ENCODE measurements at places on chromosomes 1 and 21.

- DNase-seq = no peak
Observed at GRCh38 chr1:18316764-18317163, 164.0 kb upstream of the KLHDC7A start.

DNA sequence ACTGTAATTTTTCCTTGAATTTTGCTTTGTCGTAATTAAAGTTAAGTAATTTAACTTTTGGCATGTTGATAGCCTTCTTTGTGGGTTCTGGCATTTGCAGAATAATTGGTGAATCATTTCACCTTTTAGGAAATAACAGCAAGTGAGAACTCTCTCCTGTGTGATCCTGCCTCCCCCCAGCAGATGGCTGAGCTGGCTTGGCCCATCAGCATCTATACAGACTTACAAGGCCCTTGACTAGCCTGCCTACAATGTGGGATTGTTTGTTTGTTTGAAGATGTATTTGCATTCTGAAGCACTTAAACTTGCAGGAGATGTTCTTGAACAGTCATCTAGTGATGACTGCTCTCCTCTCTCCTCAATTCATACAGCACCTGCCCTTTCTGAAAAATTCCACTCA is 55.9 kb downstream of the MACO1 start:
- DNase-seq = peak; percentile 81

DNA sequence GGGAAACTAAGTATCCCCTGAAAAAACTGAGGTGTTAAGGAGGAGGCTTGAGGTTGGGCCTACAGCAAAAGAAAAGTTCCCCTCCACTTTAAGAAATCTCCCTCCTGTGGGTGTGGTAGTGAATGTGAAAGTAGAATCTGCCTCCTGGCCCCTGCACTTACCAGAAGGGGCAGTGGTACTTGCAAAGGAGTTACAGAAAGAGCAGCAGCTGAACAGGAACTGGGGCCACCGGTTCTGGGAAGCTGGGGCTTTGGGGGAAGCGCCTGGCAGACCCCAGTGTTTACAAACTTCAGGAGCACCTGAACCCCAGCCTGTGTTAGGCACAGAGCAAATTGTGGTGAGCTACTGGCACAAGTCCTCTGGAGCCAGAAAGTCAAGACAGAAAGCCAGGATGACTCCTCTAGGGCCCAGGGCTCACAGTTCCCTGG is 250.2 kb upstream of the FGGY start:
- no peak for DNase-seq

GRCh38 chr21:32248571-32249461 is 30.0 kb downstream of the MIS18A start:
- no peak for DNase-seq

- DNase-seq = no peak
Observed at GRCh38 chr1:215526147-215526845, 40.8 kb upstream of the KCTD3 start.

GRCh38 chr1:119298687-119299303 is 69.8 kb upstream of the HAO2 start:
- no peak for DNase-seq

GRCh38 chr1:179831225-179831624 is 46.4 kb downstream of the TOR1AIP2 start:
- DNase-seq = no peak

DNA sequence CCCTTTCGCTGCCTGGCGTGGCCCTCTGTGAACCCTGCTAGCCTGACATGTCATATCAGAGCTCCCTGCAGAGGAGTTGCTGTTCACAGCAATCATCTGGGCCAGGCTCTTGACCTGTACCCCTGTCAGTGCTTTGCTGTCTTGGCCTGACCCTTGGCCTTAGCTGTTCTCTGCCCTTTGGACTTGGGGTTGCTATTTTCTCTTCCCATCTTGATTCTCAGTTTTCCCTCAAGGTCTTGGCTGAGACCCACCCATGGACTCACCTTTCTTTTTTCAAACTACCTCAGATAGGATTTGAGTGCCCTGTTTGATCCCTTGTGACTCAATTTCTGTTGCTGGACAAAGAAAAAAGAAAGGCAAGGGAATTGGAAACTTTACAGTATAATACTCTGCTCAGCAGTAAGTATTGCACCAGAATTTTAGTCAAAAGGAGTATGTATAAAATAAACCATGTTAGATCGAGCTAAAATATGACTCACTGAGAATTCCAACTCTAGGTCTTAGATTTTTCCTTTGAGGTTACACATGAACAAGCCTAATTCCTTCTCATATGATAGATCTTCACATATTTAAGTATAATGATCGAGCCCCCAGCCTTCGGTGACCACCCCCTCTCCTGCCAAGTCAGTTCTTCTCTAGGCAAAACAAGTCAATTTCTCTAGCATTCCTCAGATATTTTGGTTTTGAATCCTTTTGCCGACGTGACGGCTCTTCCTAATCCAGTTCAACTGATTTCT is 110.5 kb downstream of the NGF start:
- no peak for DNase-seq

- no peak for DNase-seq
Observed at GRCh38 chr21:31629972-31630711, 29.4 kb upstream of the SOD1 start.

DNA sequence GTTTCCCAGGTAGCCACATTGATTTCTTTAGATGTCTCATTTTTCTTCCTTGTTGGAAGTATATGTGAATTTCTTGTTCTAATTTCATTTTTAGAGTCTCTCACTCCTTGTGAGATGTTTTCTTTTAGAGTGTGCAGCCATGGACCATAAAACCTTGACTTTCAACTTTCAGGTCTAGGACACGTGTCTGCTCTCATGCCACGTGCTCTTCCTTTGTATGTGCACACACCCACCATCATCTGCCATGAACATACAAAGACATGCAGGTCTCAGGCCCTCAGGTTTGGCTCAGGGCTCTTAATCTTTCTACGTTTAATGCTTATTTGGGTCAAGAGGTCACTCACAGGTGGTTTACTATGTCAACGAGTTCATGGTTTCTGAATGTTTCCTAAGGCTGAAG is 70.6 kb downstream of the DDX20 start:
- no peak for DNase-seq

GRCh38 chr1:22264464-22265341 is 121.8 kb upstream of the WNT4 start:
- no peak for DNase-seq

DNA sequence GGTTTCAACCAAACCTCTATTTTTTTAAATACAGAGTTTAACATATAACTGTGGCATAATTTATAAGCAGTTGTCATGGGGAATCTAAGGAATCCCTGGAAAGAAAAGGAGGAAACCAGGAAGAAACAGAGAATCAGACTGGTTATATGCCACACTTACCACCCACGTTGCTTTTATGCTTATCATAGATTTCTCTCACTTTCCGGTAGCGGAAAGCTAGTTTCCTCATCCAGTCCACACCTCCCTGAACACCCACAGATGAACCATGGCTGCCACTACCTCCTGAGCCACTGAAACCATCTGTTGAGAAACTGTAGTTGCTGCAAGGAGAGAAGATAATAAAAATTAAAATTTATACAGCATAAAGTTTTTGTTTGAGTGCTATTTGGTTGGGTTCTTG is 33.5 kb downstream of the XKR8 start:
- no peak for DNase-seq

DNA sequence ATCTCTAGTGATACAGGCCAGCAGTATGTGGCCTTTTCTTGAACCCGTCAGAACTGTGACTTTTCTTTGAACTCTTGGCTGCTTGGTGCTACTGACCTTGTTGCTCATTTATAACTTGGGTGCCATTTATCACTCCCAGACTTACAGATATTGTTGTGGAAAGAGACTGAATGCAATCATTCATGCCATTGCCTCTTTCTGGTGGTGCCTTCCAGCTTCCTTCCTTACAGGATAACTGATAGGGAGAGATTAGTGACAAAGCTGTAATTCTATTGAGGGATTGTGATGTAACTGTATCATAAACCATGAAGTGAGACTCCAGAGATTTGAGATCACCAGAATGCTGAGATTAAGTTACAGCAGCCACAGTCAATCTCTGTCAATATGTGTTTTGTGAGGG is 256.5 kb downstream of the USP25 start:
- no peak for DNase-seq

- no peak for DNase-seq
Observed at GRCh38 chr1:116119876-116120275, 8.7 kb downstream of the MAB21L3 start.

- DNase-seq = no peak
Observed at GRCh38 chr21:35291034-35291433, 241.9 kb upstream of the RUNX1 start.

DNA sequence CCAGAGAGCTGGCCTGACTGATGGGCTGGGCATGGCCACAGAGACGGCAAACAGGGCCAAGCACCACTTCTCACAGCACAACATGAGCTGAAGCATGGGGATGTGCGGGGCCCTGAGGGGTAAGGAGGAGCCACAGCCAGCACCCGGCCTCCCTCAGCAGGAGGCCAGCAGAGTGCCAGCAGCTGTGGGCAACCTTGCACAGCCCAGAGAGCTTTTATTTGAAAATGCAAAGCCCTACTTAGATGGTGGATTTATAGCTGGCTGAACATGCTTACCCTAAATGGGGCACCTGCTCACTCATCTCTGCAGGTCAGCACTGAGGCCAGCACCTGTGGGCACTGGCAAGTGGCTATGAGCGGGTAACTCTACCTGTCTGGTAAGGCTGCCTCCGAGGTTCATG is 44.1 kb downstream of the SLC66A1 start:
- DNase-seq = peak; percentile 77

DNA sequence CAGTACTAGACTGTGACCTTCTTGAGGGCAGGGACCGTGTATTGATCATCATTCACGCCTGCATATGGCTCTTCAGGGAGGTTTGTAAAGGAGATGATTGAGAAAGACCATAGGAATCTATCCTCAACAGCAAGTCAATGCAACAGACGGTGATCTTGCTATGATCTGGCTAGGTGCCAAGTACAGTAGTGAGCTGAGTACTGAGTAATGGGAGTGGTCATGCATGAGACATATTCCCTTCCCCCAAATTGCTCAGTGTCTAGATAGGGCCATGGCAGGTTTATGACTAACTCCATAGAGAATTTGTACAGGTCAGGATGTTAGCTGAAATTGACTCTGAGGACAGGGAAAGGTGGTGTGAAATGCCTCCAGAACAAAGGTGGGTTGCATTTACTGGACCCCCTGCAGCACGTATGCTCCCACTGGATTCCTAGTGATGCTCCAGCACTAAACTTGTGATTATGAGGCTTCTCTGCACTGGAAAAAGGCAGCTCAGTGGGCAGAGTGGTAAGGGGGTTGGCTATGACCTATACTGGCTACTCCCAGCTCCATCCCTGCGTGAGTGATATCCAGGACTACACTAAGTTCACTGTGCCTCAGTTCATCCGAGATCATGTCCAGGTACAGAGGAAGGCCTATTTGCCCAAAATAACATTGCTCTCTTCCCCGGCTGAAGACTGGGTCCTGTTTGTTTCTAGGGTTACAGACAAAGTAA is 37.2 kb downstream of the KCNJ6 start:
- DNase-seq = no peak

- no peak for DNase-seq
Observed at GRCh38 chr21:45288441-45288841, 746 bp upstream of the POFUT2 start.

GRCh38 chr1:191414981-191415640 is 743.2 kb upstream of the RGS18 start:
- no peak for DNase-seq

GRCh38 chr1:221192055-221192454 is 312.8 kb downstream of the HLX start:
- no peak for DNase-seq

DNA sequence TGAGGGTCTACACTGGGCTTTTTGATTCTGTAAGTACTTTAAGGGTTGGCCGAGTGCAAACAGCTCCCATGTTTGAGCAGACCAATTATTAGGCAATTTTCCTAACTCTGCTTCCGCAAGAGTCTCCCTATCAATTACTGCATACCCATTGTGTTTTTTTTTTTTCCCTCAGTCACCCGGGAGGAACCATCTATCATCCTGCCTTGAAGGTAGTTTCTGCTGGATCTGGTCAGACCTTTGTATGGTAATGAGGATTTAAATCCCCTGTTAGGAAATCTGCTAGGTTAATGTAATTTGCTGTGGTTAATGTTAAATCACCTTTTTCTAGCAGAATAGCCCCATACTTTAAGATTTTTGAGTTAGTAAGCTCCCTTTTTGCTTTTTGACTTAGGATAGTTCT is 40.8 kb upstream of the WARS2 start:
- no peak for DNase-seq

DNA sequence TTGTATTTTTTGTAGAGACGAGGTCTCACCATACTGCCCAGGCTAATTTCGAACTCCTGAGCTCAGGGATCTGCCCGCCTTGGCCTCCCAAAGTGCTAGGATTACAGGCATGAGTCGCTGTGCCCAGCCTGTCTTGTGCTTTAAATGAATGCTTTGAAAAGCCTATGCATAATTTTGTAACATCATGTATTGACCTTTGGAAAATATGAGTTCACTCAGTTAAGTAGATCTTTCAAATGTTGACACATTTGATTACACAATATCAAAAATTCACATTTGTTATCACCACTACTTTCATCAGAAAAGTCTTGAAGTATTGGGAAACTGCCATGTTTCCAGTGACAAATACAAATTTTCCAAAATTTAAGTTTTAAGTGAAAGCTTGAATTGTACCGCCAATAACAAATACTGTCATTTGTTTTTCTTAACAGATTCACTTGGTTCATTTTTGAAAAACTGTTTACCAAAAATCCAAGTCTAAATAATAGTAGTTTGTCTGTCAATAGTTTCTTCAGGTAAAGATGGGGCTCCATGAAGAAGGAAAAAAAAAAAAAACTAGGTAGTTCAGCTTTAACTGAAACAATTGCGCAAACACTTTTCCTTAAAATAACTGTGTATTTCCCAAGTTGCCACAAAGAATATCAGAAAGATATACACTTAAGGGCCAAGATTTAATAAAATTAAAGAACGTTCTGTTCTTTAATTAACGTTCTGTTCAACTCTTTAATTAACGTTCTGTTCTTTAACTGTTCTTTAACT is 233.2 kb upstream of the NR5A2 start:
- DNase-seq = no peak

GRCh38 chr1:234140388-234140787 is 232.9 kb upstream of the COA6 start:
- no peak for DNase-seq

DNA sequence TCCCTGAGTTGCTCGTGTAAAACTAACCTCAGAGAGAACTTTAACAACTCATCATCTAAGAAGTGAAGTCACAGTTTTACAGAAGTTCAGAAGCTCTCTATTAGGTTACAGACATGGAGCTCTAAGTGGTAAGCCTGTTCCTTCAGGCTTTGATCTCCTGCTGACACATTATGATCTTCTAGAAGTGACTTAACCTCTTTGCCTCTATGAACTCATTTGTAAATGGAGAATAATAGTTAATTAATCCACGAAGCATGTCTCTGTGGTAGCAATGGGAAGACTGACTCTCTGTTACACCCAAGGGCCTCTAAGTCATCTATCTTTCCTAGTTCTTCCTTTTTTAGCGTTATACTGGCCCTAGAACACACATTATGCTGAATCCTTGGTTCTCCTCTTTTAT is 157.9 kb upstream of the NRIP1 start:
- no peak for DNase-seq

DNA sequence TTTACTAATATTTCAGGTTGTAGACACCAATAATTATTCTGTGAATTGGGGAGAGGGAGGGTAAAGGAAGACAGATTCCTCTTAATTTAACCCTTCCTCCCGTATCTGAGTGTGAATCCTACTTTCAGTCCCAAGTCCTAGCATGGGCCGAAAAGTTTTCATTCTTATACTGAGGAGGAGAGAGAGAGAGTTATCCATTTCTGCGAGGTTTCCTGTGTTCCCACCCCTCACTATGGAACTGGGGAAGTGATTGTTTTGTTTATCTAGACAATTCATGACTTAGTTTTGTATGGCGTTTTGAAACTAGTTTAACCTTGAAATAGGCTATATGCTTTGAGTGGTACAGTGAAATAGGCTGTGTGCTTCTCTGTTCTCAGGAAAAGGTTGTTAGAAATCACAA is 134.0 kb upstream of the DPYD start:
- no peak for DNase-seq

GRCh38 chr21:35340273-35340672 is 291.2 kb upstream of the RUNX1 start:
- DNase-seq = no peak

Measured in NCI-H187 treated with DMSO at 0.1 percent for 48 hours (cell line).